Hematopoietic multipotent progenitor cell treated with erythropoietin and hydrocortisone succinate and interleukin-3 and kit ligand, for 4 days (in vitro differentiated cells): ENCODE measurements at places on chromosomes 1 and 21.

DNA sequence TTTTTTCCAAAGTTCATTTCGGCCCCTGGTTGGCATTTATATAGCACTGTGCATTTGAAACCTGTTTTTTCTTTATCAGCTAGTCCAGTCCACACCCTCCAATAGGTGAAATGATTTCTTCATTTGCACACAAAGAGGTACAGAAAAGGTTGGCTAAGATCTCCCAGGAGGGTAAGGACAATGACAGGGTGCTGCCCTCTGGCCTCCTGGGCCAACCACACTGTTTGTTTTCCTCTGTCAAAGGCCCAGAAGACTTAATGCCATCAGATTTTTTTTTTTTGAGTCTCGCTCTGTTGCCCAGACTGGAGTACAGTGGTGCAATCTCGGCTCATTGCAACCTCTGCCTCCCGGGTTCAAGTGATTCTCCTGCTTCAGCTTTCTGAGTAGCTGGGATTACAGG is 70.1 kb upstream of the EFHD2 start:
- DNase-seq, result no peak

DNA sequence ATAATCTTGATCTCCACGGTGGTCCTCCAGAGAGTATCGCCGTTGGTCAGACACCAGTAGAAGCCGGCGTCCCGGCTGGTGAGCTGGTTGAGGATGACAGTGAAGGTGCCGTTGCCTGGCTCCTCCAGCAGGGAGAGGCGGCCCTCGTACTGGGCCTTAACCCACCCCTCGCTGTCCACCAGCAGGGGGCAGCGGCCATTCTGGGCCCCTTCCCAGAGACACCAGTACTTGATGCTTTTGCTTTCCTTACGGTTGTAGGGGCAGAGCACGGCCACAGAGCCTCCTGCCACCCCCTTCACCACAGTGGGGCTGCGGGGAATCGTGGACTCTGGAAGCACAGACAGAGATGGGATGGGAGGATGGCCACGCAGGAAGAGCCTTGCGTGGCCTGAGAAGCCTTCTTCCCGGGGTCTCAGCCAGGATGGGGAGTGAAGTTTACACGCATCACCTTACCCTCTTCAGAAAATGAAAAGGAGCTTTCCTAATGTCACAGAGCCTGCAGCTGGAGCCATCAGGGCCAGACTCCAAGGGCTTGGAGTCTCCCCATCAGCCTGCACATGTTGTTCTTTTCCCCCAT is 10.7 kb downstream of the PIGR start:
- peak; percentile 87 for DNase-seq

DNA sequence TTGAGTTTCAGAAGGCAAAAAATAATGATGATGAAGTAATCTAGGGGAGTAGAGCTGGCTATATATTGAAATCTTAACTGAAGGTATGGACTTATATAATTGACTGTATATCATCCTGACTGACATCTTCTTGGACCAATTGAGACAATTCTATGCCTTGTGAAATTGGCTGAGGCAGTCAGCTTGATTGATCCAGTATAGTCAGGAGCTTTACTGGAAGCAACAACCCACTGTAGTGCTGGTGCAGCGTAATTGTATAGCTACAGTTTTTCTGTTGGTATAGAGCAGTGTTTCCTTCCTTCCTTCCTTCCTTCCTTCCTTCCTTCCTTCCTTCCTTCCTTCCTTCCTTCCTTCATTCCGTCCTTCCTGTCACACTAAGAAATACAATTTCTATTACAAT is 268.0 kb downstream of the NUF2 start:
- DNase-seq, result no peak

- no peak for DNase-seq
These were observed 36.3 kb downstream of the GABPB2 start for GRCh38 chr1:151106894-151107293.

DNA sequence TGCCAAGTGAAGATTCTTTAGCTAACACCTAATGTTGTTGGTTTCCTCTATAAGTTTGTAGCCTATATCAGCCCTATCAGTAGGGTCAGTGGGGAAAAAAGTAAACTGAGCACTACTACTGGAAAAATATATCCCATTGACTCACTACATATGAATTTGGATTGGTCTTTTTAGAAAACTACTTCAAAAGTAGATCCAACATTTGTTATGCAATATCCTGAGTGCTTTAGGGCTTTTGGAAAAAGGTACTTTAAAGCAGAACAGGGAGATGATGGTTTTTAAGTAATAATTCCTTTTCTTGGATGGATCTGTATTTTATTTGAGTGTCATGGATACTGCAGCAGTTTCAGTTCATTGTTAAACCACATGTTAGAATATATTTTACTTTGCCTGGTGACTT is 7.1 kb downstream of the C1orf21 start:
- DNase-seq, result no peak

GRCh38 chr21:33394260-33394659 is 9.0 kb upstream of the IFNGR2 start:
- peak; percentile 81 for DNase-seq

DNA sequence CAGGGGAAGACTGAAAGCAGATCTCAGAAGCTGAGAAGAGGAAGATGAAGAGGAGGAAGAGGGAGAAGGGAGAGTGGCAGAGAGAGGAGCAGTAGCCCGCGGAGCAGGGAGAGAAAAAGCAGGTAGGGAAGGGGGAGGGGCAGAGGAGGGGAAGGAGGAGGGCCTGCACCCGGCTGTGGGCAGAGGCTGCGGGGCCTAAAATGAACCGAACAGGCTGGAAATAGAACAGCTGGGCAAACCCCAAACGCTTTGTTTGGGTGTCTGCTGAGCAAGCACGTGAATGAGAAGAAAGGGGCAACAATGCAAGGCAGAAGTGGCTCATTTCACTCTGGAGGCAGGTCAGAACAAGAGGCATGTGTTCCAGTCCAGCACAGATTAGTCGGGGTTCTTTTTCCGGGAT is 33.5 kb downstream of the KCNC4 start:
- peak; percentile 55 for DNase-seq

- DNase-seq, result peak; percentile 36
These were observed 235.0 kb upstream of the FGGY start for GRCh38 chr1:59061876-59062275.

GRCh38 chr1:226589008-226589733 is 40.6 kb downstream of the STUM start:
- no peak for DNase-seq

DNA sequence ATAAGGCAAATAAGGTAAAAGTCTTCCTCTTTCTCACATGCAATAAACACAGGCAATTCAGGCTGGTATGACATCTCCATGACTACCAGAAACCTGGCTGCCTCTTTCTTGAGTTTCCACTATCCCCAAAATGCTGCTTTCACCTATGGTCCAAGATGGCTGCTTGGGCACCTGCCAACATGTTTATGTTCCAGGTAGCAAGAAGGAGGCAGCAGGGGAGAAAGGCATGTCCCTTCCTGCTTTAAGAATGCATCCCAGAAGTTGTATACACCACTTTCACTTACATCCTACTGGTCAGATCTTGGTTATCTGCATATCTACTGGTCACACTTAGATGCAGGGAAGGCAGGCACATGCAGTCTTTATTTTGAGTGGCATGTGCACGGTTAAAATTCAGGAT is 19.4 kb upstream of the ACOT11 start:
- DNase-seq, result no peak

GRCh38 chr21:39610703-39611102 is 2.0 kb upstream of the B3GALT5 start:
- no peak for DNase-seq

DNA sequence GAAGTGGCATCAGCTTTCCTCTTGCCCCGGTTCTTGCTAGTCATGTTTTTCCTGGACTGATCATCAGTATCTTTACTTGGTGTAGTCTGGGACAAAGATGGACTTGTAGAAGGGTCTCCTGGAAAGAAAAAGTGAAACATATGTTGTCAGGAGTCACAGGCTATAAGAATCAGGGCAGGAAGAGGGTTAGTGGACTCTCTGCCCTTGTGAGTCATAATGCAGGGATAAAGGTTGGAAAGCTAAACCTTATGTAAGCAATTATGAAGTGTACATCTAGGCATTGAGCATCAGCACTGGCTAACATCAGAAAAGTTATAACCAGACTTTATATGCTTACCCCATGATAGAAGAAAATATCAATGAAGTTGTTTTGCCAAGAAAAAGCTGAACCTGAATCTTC is 51.2 kb downstream of the XKR8 start:
- no peak for DNase-seq
